GM12878 (cell line): ENCODE measurements at places on chromosomes 2 and 18. TPM values are rescaled to one million over a fixed set of nuclear protein-coding genes. Genes with fewer than 3 reads are reported as not detected.

Gene RAB27B
- 0.03 TPM in 1 of 2 replicates, not detected in the other for total RNA-seq

- DNase-seq = no peak
These were observed 61.4 kb downstream of the SMAD7 start for GRCh38 chr18:48889115-48889941.

Gene GRP
- total RNA-seq = not detected in 2 replicates

Gene DAPL1
- total RNA-seq = not detected in 2 replicates

DNA sequence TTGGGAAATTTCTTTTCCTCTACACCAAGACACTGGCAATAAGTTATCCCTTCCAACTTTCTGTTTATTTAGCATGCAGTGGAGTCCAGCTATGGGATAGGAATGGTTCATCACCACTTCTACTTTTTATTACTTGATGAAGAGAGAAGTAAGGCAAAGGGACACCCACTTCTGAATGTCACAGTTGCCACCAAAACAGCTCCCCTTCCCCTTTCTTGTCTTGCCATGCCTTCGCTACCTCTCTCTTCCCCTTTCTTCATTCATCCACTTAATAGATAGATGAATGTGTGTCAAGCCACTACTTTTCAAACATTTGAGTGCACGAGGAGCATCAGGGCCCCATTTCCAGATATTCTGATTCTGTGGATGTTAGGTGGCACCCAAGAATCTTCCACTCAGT, 59.6 kb downstream of the KCTD18 start:
- DNase-seq = no peak

Gene ST8SIA3
- total RNA-seq = not detected in 2 replicates

DNA sequence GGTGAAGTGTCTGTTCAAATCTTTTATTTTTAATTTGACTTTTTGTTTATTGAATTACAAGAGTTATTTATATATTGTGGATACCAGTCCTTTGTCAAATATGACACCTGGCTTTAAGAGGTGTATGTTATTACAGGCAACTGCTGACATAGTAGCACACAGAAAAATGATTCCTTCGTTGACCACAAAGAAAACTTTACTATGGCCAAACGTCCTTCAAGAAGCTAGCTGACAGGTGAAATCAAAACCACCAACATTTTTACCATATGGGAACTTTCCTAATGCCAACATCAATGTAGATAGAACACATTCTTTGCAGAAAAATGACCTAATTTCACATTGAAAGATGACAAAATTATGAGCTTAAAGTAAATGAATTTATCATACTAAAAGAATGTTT, 6.4 kb upstream of the SRBD1 start:
- DNase-seq = no peak

- no peak for DNase-seq
These were observed 220.8 kb downstream of the MYCN start for GRCh38 chr2:16161085-16161565.

DNA sequence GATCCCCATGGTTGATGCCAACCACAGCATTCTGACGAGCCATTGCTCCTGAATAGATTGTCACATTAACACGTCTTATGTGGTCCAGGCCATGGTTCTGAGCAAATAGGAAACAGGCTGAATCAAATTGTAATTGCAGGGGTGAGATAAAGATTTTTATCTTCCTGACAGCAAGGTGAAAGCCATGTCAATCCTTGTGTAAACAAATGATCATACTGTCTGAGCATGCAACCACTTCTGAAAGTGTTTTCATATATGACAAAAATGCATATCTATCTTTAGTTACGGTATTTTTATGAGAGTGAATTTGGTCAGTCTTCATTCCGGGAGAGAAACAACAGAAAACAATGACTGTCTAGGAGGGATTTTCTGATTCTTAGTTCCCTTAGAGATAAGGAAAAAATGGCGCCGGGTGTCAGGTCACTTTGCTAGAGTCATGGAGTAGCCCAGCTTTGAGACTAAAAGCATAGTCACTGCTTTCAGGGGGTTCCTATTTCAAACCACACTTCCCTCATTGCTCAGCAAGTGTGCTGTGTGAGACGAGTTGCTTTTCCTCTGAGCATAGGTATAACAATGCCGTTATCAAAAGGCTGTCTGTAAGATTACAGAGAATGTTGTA, 958.9 kb downstream of the DCDC2C start:
- no peak for DNase-seq

DNA sequence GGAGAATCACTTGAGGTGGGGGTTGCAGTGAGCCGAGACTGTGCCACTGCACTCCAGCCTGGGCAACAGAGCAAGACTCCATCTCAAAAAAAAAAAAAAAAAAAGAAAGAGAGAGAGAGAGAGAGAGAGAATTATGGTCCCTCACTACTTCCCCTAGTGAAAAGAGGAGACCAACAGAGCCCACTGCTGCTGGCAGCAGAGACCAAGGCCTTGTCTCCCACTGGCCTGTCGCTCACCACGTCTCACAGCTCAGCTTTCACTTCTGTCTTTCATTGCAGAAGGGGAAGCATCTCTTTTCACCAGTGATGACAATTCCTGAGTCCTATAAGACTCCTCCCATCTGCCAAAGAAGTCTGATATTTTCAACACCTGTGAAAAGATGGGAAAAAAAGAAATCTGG, 81.3 kb downstream of the CLHC1 start:
- no peak for DNase-seq

DNA sequence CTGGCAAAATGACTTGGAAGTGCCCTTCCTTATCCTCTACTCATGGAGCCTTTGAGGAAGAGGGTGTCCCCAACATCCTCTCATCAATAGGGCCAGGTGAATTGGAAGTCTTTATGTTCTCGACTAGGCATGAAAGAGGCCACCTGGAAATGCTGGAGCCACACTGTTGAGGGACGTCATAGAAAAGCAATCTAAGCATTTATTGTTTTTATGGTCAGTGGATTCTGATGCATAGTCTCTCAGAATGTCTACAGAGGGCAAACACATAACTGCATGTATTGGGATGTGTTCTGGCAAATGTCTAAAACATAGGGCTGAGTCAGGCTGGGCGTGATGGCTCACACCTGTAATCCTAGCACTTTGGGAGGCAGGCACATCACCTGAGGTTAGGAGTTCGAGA, 246.6 kb upstream of the SP5 start:
- DNase-seq = no peak

DNA sequence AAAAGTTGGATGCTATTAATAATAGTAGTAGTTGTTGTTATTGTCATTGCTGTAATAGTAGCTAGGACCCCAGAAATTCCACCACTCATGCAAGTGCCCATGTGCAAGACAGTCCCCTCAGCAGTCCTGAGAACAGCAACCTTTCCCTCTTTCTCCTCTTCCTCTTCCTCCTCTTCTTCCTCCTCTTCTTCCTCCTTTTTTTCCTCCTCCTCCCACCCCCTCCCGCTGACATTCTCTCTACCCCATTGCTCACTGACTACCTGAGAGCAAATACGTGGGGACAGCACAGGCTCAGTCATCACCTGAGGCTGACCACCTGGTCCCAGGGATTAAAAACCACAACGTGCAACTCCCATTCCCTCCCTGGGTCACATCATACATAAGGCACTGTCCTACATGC, 41.8 kb downstream of the SMAD7 start:
- DNase-seq = no peak

Gene BUB1
- 73.9 and 77.1 TPM in 2 replicates for total RNA-seq

- DNase-seq = peak; percentile 51
These were observed 726 bp upstream of the SS18 start for GRCh38 chr18:26091047-26091630.

GRCh38 chr2:98730707-98731040, 258 bp downstream of the MGAT4A start:
- DNase-seq = no peak

DNA sequence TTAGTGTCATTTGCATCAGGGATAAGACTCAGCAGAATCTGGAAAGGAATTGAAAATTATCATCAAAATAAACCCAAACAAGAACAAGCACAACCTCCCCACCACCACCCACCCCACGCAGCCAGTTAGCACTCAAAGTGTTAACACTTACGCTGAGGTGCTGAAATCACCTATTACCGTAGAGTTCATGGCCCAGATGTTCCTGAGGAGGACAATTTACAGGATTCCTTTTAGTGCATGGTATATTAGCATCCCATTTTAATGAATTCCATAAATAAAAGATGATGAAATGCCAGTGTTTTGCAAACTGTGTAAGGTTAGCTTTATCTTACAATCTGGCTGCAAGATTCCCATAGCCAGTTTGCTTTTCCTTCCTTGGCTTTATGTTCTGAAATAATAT, 359.3 kb upstream of the SOX11 start:
- no peak for DNase-seq

DNA sequence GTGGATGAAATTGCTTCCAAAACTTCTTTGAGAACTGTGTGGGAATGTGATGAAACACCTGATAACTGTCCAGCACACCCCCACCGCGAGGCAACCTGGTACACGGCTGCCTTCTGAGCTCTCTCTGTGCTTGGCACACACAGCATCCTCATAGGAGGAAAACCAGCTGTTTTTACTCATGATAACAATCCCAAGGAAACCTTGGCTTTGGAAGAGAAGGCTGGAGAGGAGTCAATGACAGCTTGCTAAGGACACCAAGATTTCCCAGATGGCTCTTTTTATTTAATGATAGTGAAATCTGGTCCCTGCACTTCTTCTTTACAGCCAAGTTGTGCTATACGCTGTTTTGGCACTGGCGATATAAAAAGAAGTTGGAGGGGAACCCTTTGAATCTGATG, 232.5 kb upstream of the FN1 start:
- no peak for DNase-seq

Gene EGR4
- 0.16 TPM in 1 of 2 replicates, not detected in the other for total RNA-seq

Gene ARL4C
- total RNA-seq = 0.24 and 0.26 TPM in 2 replicates

DNA sequence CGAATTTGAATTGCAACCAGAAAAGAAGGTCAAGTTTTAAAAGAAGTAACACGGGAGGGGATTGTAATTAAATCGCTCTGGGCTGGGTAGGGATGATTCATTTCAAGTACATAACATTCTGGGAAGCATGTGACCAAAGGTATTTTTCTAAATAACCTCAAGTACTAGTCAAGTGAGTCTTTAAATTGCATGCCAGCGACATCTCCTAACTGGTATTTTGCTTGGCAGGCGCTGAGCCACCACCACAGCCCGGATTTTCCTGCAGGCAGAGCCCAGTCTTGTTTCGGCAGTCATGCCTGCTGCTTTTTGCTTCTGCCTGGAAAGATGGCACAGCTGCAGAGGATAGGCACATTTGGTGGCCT, 33.7 kb upstream of the NPAS2 start:
- DNase-seq = no peak

DNA sequence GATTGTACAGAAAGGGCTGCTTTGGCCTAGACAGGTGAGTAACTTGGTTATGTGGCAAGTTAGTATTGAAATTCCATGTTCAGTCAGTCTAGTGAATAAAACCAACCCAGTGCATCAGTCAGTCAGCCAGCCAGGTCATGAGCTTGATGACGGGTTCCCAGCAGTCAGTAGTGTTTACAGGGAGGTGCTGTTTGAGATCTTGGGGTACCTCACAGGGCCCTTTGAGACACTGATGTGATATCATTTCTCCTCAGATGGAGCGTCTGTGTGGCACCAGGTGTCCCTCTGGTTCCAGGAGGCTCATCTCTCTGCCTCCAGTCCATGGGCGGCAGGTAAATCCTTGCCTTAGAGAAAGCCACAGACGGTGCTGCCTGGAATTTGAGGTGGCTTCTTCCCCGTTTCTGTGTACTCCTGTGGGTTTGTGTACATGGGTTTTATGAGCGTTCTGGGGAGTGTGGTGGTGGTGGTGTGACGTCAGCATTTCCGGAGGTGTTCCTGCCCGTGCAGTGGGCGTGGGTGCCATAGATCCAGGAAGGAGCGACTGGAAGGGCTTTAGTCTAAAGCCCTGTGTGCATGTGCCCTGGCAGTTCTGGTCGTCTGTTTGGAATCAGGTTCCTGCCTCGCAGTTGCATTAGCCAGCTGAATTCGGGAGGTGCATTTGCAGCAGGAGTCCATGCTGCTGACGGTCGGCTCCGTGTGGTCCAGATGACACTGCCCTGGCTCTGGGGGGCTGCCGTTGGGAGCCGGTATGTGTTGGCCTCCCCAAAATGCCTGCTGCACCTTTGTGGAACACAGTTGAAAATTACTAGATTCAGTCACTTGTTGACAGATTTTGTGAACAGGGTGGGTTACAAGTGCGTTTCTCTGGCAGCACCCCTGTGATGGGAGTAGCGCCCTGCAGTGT, 2.1 kb downstream of the CTDP1 start:
- no peak for DNase-seq

GRCh38 chr2:117127680-117128079, 686.8 kb upstream of the DDX18 start:
- DNase-seq = no peak

DNA sequence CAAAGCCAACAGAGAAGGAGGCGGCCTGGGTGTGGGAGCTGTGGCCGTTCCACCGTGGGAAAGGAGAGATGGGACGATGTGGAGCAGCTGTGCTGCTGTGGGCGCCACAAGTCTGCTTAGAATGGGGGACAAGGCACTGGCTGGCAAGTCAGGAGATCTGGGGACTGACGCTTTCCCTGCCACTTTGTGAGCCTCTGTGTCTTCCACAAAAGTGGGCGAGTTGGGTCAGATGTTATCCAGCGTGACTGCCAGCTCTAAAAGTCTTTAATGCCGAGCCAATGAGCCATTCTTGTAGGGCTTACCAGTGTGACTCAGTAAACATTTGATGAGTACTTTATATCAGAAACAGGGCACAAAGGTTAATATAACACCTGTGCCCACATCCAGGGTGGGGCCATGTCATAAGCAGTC, 113.6 kb upstream of the MGAT5 start:
- no peak for DNase-seq

- DNase-seq = no peak
These were observed 112.1 kb downstream of the FTCDNL1 start for GRCh38 chr2:199738727-199739412.

GRCh38 chr2:34107811-34108210, 508.7 kb upstream of the FAM98A start:
- DNase-seq = no peak

DNA sequence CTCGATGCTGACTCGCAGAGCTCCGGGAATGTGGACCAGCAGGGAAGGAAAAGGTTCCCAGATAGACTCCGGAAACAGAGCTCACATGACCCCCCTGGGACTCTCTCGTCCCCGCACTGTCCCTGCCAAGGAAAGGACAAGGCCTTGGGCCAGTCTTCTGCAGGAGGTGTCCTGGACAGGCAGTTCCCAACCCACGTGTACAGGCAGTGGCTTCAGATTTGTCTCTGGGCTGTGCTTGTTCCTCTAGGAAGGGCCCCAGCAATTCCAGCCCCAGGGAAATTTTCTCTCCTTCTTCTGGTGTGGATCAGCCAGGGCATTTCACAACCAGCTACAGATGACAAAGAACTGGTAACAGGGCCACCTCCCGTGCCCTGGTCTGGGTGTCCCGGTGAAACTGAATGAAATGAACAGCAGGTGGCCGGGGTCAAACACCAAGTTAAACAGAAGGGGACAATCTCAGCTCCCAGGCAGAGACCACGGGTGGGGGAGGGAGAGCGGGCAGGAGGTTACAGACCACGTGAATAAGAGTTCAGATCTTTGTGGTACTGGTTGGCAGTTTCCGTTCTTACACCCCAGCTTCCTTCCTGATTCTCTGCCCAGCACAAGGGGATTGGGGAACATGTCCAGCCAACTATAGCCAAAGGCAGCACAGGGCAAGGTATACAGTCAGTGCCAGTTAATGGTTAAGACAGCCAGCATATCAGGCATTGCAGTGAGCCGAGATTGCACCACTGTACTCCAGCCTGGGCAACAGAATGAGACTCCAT, 52.2 kb upstream of the CAB39 start:
- peak; percentile 79 for DNase-seq

Gene EVX2
- total RNA-seq = not detected in 2 replicates
